A549 treated with Mapracorat at 1 μM for 4 hours (cell line): ENCODE measurements at places on chromosomes 4 and X. TPM values are rescaled to one million over a fixed set of nuclear protein-coding genes. Genes with fewer than 3 reads are reported as not detected.

F8 gene
- total RNA-seq = 3.9 to 4.5 TPM (median 4.1 TPM) in 5 replicates

PRSS12 gene
- total RNA-seq = 0.20 to 0.29 TPM (median 0.27 TPM) in 5 replicates

CBLL2 gene
- not detected in 5 replicates for total RNA-seq

TSPAN7 gene
- 1.8 to 2.9 TPM (median 2.5 TPM) in 5 replicates for total RNA-seq

ADH1C gene
- not detected in 5 replicates for total RNA-seq

LONRF3 gene
- 2.5 to 3.9 TPM (median 3.3 TPM) in 5 replicates for total RNA-seq

TMEM156 gene
- 18.6 to 22.7 TPM (median 20.8 TPM) in 5 replicates for total RNA-seq

GUCY1A1 gene
- total RNA-seq = not detected in 5 replicates

TXK gene
- total RNA-seq = 0.09 to 0.35 TPM (median 0.23 TPM) in 5 replicates

ATP1B4 gene
- total RNA-seq = 0.04 TPM in 2 of 5 replicates, not detected in the others

DCAF12L1 gene
- total RNA-seq = not detected in 5 replicates

STX18 gene
- total RNA-seq = 19.5 to 28.8 TPM (median 21.2 TPM) in 5 replicates
